ENCODE measurements at places on chromosomes 5 and 9.

DNA sequence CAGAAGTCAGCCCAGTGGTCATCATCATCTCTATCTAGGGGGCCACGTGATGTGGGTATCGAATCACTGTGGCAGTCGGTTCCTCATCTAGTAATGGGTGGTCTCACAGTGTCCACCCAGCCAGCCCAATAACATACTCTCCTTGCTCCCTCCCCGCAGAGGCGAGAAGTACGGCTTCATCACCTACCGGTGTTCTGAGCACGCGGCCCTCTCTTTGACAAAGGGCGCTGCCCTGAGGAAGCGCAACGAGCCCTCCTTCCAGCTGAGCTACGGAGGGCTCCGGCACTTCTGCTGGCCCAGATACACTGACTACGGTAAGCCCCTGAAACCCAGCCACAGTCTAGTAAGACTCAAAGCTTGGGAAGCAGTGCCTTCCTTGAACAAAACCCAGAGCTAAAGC lies 99.0 kb downstream of the PDE6A start:
- no peak for DNase-seq

DNA sequence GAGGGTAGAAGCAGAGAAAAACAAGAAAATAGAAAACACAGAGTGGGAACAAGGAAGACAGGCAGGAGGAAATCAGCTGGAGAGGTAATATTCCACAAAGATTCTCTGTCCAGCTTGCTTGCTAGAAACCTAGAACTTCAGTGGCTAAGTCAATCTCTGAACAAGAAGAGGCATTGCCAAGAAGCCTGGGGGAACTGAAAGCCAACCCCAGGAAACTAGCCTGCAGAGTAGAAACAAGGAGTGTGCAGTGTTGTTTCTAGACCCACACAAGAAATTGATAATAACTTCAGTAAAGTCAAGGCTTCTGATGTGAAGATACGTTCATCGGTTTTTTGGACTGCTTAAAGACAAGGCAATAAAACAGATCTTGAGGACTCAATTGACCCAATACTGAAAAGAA lies 234.5 kb upstream of the MAP3K1 start:
- DNase-seq: no peak

GRCh38 chr9:38276771-38277439 lies 115.6 kb upstream of the ALDH1B1 start:
- DNase-seq: no peak

GRCh38 chr9:82449986-82450385 lies 461.4 kb downstream of the SPATA31D1 start:
- no peak for DNase-seq

DNA sequence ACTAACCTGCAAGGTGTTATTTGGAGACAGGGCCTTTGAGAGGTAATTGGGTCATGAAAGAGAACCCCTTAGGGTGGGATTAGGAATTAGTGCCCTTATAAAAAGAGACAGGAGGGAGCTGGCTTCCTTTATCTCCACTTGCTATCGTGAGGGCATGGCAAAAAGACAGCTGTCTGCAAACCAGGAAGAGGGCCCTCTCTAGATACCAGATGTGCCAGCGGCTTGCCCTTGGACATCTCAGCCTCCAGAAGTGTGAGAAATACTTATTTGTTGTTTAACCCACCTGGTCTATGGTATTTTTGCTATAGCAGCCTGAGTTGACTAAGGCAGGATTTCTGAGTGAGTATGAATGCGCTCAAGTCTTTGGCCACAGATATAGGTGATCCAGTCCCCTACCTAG lies 978 bp upstream of the RGS14 start:
- no peak for DNase-seq

DNA sequence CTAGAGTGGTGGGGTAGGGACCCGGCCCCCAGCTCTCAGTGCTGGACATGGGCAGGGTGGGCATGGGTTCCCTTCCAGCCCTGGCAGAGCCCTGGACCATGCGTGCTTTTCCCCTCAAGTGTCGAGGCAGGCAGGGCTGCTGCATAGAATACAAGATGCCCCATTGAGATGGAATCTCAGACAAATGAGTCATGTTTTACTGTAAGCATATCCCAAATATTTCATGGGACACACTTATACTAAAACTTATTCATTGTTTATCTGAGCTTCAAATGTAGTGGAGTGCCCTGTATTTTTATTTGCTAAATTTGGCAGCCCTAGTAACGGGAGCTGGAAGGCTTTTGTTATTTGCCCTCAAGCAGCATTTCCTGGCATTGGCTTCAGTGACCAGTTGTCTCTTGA lies 3.2 kb upstream of the RNU6ATAC start:
- DNase-seq: no peak

- no peak for DNase-seq
These were observed 27.4 kb upstream of the KIF12 start for GRCh38 chr9:114126247-114127060.

DNA sequence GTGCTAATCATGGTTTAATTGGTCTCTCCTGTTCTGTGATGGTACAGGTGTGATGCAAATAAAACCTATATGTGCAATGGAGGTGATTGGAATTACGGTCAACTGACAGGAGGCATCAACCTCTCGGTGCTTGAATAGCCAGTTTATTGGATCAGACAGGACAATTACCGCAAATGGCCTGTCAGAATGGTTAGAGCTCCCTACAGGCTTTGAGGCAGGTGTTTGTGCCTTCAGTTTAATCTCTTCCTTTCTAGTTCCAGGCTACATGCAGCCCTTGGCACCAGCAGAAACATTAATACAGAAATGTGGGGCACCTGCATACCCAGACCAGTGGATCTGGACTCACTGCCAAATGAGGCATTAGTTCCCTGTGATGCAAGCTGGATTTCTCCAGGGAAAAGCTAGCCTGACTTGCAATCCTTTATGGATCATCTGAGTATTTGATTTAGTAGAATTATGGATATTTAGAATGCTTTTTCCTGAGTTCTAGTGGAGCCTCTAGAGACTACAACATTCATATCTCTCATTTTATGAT lies 128.6 kb downstream of the MAT2B start:
- no peak for DNase-seq

GRCh38 chr5:3122216-3122615 lies 370.7 kb upstream of the IRX2 start:
- no peak for DNase-seq

- DNase-seq: no peak
These were observed 649 bp upstream of the GLE1 start for GRCh38 chr9:128503870-128504269.

- DNase-seq: no peak
These were observed 14.1 kb downstream of the ROR2 start for GRCh38 chr9:91935805-91936514.

- no peak for DNase-seq
These were observed 104.9 kb downstream of the FEM1C start for GRCh38 chr5:115439639-115440038.

DNA sequence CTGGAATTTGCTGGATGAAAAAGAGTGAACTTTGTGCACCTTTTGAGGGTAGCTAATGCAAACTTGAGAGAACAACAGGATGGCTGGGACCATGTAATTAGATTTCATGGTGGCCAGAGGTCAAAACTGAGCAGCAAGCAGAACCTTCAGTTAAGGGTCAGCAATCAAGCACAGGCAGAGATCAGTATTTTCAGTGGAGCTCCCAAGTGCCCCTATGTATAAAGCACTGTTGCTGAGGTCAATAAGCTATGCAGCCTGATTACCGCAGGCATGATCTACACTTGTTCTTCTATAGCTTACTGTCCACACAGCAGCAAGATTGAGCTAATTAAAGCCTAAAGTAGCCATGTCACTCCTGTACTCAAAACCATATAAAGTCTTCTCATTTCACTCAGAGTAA lies 62.1 kb upstream of the TMC1 start:
- DNase-seq: no peak

GRCh38 chr5:141649056-141649688 lies 2.0 kb downstream of the FCHSD1 start:
- DNase-seq: no peak

DNA sequence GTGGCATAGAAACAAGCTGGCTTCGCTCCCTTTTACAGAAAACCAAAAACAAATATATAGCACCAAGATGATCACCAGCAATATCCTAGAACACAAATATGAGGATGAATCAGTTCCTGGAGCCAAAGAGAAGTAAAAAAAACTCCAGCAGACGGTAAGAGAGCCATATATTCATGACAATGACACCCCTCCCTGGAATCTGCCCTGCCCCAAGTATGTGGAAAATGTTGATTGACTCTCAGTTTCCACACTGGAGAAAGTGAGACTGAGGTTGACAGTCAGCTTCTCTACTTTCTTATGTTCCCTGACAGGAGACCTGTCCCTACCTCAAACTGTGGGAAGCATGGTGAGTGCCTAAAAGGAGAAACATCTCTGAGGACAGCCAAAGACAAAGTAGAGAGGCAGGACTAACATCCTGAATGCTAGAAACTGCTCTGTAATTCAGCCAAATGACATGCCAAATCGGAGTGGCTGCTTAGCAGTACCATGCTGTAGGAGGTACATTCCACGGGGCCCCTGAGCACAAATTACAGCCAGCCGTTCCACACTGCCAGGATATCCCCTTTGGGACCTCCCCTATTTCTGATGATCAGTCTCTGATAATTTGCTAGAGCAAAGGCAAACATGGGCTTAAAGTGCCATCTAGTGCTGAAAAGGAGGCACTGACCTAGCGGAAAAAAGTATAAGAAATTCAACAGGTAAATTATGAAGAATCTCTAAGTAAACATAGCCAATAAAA lies 424.0 kb upstream of the RGMB start:
- DNase-seq: no peak

DNA sequence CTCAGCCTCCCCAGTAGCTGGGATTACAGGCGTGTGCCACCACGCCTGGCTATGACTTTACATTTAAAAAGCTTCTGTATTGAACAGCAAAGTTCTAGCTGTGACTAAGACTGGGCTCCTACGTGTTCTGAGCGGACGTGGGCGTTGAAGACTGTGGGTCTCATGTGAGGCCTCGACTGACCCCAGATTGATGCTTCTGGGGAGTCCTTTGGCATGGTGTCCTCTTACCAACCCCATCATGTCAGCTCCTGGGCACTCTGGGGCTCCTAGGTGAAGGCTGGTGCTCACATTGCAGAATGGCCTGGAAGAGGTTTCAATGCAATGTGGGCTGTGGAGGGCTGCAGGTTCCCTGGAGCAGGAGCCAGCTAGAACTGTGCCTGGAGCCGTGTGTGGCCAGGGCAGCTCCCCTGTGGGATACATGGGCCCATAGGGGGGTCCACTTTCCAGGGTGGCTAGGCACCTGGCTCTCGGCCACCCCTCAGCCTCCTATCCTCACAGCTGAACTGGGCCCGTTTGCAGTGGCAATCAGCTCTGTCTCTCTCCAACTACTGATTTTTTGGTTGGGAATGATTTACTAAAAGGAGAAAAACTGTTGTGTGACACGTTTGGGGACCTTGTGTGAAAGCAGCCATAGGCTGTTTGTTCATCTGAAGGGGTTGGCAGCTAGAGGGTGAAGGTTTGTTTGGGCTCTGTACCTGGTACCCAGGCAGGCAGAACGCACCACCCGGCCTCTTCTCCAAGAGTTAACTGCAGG lies 29.7 kb downstream of the SLC25A25 start:
- no peak for DNase-seq

Data from smooth muscle cell of the brain vasculature (primary cell).